ENCODE measurements at places on chromosomes 13 and 19.
A peak's percentile ranks its signal among the peaks of the same experiment; 100 is the strongest.

GRCh38 chr19:1923319-1923718 lies 17.7 kb upstream of the CSNK1G2 start:
- DNase-seq = no peak

DNA sequence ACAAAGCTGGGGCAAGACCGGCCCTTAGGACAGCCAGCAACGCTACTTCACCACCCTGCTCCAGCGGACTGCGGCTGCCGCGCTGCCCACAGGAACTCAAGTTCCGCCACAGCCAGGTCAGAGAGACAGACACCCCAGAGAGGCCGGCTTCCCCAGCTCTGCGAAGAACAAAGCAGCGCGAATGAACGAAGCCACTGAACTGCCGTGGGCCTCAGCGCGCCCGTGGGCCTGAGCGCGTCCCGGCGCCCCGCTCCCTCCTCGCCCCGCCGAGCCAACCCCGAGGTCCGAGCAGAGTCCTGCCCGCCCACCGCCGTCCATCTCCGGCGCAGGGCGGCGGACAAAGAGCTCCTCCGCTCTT lies 158.4 kb downstream of the RNF17 start:
- DNase-seq = no peak

- DNase-seq = no peak
These were observed 3.7 kb upstream of the CNN1 start for GRCh38 chr19:11534948-11535347.

DNA sequence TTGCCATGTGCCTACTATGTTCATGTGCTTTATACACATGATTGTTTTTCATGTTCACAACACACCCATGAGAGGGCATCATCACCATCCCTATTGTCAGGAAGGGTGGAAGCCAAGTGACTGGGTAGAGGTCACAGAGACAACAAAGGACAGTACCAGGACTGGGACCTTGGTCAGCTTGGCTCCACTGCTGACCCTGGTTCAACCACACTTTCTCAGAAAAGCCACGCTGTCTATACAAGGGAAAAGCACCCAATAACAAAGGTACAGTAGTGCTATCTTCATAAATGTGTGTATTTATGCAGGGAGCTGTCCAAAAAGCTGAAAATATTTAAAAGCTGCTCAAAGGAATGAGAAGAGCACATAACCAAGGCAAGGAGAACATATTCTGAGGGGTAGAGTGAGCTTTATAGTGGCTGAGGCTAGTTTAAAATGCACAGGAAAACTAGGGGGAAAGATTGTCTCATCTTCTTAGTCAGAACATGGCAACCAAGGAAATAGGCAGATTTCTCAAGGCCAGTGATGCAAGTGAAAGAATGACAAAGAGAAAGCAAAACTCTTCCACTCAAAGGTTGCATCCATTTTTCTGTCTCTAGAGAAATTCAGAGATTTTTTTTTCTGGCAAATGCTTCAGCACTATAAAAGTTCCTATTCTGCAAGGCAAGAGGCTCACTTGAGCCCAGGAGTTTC lies 415.0 kb downstream of the FOXO1 start:
- no peak for DNase-seq

GRCh38 chr13:89076622-89077021 lies 1405.5 kb downstream of the SLITRK5 start:
- DNase-seq = no peak

DNA sequence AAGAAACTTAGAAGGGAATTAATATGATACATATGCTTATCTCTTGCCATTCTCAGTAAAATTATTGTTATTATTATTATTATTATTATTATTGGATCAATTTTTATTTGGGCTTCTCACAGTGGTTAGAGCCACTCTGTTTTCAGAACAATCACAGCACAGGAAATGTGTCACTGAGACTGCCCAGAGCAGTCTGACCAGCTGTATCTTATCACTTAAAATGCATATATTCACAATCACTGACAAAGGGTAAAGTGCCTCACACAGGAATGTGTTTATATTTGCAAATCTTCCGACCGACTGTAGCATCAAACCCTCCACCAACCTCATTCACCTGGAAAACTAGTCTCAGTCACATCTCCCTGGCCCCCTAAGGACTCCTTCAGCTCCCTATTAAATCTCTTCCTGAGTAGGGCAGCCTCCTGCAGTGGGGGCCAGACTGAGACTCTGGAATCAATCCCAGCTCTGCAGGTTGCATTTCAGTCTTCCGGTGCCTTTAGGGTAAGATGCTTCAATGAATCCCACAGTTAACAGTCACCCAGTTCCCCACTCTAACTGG lies 738.3 kb upstream of the SLITRK5 start:
- DNase-seq = no peak

- DNase-seq = no peak
These were observed 32.6 kb upstream of the MEDAG start for GRCh38 chr13:30873499-30873898.

- DNase-seq = peak; percentile 21
These were observed 2.7 kb downstream of the UHRF1 start for GRCh38 chr19:4911786-4912672.

- no peak for DNase-seq
These were observed 330.2 kb downstream of the KLF12 start for GRCh38 chr13:73803997-73804396.

DNA sequence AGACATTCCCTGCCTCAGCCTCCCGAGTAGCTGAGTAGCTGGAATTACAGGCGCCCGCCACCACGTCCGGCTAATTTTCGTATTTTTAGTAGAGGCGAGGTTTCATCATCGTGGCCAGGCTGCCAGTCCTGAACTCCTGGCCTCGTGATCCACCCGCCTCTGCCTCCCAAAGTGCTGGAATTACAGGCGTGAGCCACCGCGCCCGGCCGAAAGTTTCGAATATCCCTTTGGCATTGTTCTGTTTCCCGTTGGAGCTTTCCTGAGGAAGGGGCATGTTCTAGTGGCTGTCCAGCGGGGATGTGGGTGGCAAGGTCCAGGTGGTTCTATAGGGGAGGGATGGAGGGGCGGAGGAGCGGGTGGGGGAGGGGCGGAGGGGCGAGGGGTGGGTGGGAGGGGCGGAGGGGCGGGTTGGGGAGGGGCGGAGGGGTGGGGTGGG lies 2.1 kb upstream of the BSG start:
- DNase-seq = no peak

DNA sequence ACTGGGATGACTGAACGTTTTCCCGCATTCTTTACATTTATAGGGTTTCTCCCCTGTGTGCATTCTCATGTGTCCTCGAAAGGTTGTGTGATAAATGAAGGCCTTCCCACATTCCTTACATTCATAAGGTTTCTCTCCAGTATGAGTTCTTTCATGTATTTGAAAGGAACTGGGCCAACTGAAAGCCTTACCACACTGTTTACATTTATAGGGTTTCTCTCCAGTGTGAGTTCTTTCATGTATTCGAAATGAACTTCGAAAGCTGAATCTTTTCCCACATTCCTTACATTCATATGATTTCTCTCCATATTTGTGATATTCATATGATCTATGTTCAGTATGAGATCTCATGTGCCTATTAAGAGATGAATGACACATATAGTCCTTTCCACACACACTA lies 19.4 kb downstream of the ZNF709 start:
- DNase-seq = no peak

DNA sequence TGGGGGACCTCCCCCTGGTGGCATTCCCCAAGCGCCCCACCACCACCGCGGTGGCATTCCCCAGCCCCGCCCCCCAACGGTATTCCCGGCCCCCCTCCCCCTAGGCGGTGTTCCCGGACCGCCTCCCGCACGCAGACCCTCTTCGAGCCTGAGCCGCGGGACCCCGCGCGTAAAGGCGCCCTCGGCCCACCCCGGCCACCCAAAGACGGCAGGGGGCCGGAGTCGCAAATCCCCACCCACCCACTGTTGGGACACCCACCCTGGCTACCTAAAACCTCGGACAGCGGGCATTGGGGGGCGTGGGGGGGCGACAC lies 22.4 kb downstream of the OLFM2 start:
- no peak for DNase-seq

GRCh38 chr13:46799139-46799538 lies 2.2 kb upstream of the ESD start:
- DNase-seq = no peak

DNA sequence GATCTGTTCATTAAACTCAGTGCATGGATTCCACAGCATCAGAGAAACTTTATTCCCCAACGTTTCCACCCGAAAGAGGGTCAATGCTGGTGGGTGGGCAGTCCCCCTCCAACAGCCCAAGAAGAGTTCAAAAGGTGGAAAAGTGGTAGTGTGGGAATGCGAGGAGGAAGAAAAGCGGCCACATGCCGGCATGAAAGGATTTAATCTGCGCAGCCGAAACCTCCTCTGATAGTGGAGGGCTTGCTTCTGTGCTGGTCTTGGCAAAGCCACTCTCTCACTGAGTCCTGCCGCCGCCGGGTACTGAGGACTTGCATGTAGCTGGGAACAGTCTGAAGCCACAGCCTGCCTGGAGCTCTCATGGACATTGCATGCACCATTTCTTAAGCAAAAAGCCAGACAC lies 136.2 kb upstream of the ZNF536 start:
- DNase-seq = no peak

- DNase-seq = no peak
These were observed 863 bp downstream of the ANKRD10 start for GRCh38 chr13:110914081-110914330.

DNA sequence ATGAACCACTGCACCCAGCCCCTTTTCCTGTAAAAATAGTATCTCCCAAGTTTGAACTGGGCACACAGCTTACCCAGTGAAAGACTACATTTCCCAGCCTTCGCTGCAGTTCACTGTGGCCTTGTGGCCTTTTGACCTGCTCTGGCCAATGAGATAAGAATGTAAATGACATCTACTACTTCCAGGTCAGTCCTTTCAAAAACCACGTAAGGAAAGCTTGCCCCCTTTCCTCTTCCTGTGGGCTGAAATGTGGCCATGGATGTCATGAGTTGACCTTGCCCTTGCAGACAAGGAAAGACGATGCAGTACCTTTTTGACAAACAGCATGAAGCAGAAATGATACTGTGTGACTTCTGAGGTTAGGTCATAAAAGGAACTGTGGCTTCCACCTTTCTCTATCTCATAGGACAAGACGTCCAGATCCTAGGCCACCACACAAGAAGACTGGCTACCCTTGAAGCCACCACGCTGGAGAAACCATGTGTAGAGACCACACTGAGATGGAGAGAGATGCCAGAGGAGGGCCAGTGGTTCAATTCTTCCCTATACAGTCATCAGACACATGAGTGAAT lies 19.9 kb downstream of the ACER1 start:
- DNase-seq = no peak

GRCh38 chr19:34991542-34992333 lies 8.4 kb upstream of the GRAMD1A start:
- no peak for DNase-seq

DNA sequence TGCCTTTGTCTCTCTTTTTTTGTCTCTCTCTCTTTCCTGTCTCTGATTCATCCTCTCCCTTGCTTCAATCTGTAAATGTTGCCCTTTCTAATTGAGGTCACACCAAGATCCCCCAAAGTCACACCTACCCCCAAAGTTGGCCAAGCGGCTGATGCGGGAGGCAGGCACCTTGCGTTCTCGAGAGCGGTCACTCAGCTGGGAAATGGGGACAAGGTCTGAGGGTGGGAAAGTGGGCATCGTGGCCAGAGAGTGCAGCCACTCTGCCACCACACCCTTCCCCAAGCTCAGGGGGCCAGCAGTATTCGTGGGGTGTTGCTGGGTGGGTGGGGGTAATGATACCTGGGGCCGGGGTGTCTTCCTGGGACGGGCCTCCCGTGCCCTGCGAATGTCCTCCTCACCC lies 2.7 kb downstream of the COQ8B start:
- DNase-seq = no peak

GRCh38 chr19:50820549-50821247 lies 2.9 kb downstream of the KLK1 start:
- DNase-seq = no peak

DNA sequence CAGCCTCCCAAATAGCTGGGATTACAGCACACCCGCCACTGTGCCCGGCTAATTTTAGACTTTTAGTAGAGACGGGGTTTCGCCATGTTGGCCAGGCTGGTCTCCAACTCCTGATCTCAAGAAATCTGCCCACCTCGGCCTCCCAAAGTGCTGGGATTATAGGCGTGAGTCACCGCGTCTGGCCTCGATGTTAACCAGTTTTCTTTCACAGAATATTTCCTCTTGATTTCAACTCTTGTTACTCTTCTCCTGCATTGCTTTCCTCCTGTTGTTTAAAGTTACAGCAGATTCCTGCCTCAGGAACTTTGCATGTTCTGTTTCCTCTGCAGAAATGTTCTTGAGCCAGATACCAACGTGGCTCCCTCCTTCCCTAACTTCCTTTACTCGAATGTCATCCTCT lies 3.7 kb upstream of the PEX11G start:
- no peak for DNase-seq

DNA sequence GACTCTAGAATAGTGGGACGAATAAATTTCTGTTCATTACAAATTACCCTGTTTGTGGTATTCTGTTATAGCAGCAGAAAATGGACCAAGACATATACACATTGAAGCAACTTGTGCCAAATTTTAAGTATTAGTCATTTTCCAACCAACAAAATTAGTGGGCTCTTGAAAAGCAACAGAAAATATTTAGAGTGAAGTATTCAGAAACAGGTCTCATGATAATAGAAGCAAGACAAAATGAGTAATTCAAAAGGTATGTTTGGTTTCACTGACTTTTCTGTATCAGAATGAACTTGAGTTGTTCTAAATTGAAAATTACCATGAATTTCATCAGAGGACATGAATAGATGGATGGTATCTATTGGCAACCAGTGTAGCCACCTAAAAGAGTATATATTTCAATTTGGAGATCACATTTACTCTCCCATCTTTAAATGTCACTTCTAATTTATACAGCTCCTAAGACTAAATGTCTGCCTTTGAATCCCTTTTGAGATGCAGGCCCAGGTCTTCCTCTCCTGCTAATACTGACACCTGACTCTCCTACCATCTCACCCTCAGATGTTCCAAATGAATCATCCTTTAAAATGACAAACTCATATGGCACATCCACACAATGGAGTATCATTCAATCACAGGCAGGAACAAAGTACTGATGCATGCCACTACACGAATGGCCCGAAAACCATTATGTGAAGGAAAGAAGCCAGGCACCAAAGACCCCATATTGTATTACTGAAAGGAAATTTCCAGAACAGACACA lies 40.7 kb upstream of the DOCK9 start:
- DNase-seq = no peak

GRCh38 chr13:75071395-75071794 lies 410.6 kb downstream of the TBC1D4 start:
- DNase-seq = peak; percentile 3

DNA sequence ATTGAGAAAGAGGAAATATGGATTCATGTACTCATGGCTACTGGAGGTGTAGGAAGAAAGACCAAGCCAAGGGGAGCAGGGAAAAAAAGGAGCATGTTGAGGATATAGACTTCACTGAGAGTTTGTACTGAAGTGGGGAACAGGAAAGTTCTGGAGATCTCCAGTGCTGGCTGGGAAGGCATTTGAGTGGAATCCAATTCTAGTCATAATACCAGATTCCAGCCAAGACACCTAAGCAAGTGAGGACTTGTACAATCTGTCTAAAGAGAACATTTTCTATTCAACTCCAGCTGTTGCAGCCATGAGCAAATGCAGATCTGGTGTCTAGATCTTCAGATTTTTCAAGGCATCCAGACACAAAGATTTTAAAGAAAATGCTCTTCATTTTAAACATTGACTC lies 412.5 kb downstream of the OXGR1 start:
- DNase-seq = no peak

GRCh38 chr13:110055089-110055488 lies 251.9 kb downstream of the COL4A1 start:
- DNase-seq = no peak

Data from NCI-H1105 treated with DMSO at 0.1 percent for 48 hours (cell line).